ENCODE measurements at places on chromosomes 2 and 18.

DNA sequence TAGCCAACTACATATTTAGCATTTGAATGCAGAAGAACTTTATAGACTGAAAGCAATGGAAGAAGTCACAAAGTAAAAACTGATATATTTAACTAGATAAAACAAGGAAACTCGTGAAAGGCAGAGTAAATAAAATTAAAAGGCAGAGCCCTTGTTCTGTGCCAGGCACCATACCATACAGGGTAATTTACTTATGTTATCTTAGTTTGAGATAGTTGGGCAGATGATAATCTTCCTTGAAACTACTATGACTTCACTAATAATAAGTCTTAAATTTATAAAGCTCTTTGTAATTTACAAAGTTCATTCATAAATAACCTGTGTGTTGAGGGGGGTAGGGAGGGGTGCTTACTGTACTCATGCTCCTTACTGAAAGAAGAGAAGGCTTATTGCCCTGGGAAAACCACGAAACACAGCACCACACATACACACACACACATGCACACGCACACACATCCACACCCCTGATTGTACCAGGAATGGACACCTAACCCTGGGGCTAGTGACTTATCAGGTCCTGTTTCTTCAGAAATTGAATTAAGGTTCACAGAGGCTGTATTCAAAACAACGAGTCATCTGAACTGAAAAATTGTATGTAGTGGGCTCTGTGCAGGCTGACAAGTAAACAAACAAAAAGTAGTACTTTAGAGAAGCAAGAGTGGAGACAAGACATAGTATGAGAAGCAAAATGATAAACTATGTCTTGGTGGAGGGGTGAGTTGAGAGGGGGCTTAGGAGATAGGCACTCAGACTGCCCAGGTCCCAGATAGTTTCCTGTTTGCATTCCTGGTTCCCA is 38.1 kb downstream of the AGFG1 start:
- DNase-seq, result no peak

DNA sequence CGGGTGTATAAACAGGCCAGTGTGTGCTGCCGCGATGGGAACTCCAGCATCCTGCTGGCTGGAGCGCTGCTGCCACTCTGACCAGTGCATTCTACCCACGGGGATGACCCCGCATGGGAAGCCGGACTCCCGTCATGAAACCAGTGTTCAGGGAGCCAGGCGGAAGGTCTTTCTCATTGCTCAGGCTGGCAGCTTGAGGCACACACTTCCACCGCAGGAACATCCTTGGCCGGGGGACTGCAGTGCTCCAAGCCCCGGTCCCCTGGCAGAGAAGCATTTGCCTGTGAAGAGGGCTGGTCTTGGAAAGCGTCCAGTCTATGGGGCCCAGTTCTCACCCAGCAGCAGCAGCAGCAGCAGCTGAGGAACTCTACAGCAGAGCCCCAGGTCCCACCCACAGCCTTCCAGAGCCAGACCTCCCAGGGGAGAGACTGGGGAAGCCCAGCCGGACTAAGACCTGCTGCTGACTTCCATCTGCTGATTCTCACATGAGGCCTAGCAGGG is 235.9 kb downstream of the KLHL29 start:
- no peak for DNase-seq

DNA sequence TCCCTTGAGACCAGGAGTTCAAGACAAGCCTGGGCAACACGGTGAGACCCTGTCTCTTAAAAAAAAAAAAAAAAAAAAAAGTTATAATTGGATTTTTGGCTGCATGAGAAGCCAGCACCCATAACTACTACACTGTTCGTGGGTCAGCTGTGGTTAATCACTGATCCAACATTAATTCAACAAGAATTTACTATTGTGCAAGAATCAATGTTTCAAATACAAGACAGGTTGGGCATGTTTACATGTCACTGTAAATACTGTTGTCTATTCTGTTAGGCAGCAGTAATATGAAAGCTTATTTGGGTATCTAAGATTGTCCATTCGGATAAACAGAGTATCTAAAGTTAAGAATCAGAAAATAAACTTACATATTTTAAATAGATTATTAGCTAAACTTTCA is 62.3 kb downstream of the ESCO1 start:
- no peak for DNase-seq

- no peak for DNase-seq
Observed at GRCh38 chr2:127853671-127854070, 4.3 kb downstream of the POLR2D start.

DNA sequence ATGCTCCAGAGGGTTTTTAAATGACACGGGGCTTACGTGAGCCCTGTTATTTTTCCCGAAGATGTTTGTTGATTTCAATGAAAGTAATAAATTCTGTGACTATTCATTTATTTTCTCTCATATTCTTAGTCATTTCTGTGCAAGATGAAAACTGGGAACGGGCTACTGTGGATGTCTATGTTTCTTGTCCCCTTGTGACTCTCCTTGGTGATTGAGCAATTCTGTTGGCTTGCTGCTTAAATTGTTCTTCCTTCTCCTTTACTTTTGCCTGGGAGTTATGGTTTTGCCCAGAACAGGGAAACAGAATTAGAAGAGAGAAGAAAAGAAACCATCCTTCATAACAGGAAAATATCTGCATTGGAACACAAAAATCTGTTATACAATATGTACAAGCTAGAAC is 508.2 kb upstream of the DSEL start:
- DNase-seq, result no peak

- peak; percentile 75 for DNase-seq
Observed at GRCh38 chr2:109613922-109614714, at the start of the genes SEPTIN10 and SOWAHC. TSS of gene SEPTIN10 (minus strand) at chr2:109613966. CDS start at chr2:109613827, 139 bp downstream. TSS of gene SOWAHC (plus strand) at chr2:109614364. CDS start at chr2:109614490, 126 bp downstream.

DNA sequence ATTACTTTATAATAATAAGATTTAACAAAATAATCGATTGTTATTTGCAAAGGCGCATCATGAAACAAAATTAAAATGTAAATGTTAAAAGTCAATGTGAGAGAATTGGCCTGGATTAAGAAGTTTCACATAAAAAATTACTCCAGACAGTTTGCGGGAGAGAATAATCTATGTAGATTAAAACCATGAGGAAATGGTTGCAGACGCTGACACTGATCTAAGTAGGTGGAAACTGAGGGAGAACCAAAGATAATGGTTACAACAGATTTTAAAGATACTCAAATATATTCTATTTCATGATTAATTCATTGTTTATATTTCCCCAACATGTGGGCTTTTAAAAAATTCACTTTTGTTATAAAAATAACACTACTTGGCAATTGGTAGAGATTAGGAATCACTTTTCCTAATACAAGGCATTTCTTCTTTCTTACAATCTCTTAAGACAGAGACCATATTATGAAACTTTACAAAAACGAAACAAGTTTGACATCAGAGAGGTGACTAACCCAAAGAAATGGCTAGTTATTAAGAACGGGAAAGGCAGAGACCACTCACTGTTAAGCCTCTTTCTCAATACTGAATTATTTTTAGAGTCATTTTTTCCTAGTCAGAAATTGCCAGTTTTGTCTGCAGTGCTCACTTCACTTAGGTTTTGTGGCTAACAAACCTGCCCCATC is 1.6 kb downstream of the KANSL1L start:
- no peak for DNase-seq

GRCh38 chr2:99374747-99375146 is 37.6 kb downstream of the EIF5B start:
- no peak for DNase-seq

DNA sequence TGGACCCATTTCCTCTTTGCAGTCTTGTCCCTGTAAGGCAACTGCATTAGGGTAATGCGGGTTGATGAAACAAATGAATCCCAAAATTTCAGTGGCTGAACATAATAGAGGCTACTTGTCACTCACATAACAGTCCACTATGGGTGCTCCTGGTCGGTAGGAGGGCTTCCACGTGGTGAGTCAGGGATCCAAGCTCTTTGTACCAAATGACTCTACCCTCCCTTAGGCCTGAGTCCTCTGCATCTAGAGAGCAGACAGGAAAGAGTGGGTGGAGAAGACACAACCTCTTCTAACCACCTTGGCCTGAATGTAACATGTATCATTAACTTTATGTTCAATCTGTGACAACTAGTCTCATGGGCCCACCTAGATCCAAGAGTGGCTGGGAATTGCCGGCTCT is 86.2 kb upstream of the HAAO start:
- no peak for DNase-seq

DNA sequence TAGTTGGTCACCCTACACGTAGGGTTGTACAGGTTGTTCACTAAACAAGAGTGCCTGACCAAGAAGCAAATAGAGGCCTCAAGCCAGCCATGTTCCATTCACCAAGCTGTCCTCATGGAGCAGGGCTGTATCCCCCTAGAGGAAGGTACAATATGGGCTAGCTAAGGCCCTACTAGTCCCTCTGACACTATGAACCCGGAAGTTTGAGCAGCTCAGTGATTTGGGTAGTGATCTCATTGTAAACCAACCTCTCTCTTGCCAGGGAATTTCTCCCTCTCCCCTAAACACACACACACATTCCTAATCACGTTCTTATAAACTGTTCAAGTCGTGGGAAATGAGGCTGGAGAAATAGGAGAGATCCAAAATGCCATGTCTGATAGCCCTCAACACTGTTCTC is 6.7 kb upstream of the CYS1 start:
- no peak for DNase-seq

DNA sequence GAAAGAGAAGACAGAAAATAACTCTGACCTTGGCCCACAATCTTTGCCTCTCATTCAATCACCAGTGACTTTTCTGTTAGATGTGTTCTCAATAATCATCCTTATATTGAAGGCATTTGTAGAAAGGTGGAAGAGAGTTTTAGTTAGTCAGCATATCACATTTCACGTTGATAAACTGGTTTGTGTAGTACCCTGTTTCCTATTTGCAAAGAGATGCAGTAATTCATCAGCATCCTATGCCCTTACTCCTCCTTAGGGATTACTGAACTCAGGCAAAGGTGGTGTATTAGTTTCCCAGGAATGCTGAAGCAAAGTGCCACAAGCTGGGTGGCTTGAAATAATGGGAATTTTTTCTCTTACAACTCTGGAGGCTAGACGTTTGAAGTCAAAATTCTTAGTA is 145.0 kb downstream of the SPP2 start:
- DNase-seq, result no peak

DNA sequence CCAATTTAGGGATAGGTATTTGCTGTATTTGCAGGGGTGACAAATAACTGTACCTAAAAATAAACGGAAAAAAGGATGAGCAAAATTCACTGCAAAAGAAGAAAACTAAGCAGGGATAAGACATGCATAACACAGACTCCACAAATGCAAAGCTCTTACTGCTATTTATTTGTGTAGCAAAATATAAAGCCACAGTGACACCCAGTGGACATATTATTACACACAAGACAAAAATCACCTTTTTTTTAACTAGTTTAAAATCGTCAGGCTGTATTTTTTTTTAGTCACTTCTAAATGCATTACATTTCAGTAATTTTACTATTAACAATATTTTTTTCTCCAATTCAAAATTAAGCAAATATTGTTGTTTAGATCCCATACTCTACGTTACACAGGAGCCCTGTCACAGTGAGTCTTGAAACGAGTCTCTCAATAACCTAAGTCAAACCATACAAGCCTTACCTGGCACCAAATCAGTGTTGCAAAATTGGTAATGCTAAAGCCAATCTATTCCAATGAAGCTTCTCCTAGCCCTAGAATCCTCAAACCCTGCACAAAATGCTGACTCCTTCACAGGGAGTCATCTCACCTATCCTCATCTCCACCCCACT is 23.7 kb downstream of the METTL4 start:
- no peak for DNase-seq

DNA sequence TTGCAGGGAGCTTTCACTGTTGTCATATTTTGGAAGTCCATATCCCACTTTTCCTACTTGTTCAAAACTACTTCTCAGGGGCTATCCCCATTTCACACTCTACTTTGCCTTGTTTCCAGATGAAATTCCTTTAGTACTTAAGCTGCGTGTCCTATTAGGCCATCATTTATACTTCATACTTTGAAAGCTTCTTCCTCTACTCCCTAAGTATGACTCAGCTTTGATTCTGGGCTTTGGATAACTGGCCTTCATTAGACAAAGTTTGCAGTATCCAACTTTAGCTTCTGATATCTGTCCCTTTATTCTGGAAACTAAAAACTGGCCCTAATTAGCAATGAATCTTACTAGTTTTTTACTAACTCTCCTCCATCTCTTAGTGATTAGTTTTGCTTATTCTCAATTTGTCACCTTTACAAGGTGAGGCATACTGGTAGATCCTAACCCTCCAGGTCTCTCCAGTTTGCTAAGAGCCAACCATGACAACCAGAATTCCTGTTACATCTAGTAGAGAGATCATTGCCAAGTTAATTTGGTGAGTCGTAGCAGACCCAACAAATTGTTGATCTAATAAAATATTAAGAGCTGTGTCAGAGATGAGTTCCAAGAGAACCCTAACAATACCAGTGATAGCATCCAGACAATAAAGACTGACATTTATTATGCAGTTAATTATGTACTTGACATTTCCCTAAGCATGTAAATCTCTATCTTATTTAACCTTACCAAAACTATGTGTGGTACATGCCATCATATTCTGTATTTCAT is 31.2 kb upstream of the ITGAV start:
- no peak for DNase-seq

GRCh38 chr2:239119346-239120126 is 271.7 kb downstream of the TWIST2 start:
- DNase-seq, result no peak

- no peak for DNase-seq
Observed at GRCh38 chr18:46321955-46322354, 217.8 kb downstream of the HAUS1 start.

DNA sequence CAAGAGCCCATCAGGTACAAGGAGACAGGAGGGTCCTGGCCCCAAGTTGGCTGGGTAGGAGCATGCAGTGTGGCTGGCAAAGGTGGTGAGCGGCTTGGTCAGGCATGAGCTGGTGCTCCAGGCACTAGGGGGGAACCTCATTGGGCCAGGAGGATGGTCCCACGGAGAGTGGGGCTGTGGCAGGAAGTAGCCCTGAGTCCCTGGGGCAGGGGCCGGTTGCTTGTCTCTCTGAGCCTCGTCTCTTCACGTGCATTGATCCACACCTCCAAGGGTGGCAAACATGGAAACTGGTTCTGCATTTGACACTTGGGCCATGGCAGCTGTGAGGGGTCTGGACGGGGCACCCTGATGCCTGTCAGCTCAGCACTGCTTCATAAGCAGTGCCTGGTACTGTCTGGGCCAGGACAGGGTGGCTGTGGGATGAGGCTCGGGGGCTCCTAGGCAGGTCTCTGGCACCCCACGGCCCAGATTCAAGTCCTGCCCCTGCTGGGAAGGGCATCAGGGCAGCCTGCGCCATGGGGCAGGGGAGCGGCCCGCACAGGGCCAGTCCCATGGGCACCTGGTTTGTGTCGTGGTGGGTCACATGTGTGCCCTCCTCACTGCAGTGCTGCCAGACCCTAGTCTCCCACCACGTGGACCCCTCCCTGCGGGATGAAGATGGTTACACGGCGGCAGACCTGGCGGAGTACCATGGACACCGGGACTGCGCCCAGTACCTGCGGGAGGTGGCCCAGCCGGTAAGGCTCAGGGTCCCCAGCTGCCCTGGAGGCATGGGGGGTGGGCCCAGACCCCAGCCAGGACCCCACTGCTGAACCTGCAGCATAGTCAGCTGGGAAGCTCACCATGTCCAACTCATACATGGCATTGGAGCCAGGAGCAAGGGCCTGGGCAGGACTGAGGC is 16.4 kb downstream of the ESPNL start:
- DNase-seq, result no peak

- DNase-seq, result no peak
Observed at GRCh38 chr2:223865907-223866508, 28.6 kb upstream of the AP1S3 start.

All from stimulated activated CD4-positive, alpha-beta T cell treated with anti-CD3 and anti-CD28 coated beads, Interleukin-12 subunit alpha, Interleukin-12 subunit beta, amount 100 ng/mL, for 4 hours (primary cell).